ENCODE measurements at places on chromosomes 4 and X.

DNA sequence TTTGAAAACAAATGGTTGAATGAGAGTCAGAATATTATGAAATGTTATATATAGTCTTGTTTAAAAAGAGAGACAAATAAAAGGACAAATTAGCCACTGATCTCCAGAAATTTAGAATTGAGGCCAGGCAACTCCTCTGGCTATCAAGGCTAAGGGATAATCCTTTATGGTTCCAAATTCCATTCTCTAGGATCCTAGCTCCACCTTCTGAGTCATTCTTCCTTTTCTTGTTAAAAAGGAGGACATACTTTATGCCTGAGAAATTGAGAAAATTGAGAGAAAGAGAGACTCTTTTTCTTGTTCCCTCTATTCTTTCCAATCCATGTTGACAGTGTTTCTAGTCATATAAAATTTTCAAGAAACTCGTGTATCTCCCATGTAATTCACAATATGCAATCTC lies 1299.5 kb downstream of the FSTL5 start:
- no peak for DNase-seq

DNA sequence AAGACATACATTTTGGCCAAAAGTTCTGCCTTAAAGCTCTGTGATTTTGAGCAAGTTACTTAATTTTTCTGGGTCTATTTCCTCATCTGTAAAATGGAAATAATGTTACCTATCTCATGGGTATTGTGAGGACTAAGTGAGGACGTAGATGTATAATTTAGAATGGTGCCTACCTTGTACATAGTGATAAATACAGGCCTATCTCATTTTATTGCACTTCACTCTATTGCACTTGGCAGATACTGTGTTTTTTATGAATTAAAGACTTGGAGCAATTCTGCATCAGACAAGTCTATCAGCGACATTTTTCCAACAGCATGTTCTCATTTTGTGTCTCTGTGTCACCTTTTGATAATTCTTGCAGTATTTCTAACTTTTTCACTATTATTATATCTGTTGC lies 50.9 kb upstream of the RAB9B start:
- no peak for DNase-seq

DNA sequence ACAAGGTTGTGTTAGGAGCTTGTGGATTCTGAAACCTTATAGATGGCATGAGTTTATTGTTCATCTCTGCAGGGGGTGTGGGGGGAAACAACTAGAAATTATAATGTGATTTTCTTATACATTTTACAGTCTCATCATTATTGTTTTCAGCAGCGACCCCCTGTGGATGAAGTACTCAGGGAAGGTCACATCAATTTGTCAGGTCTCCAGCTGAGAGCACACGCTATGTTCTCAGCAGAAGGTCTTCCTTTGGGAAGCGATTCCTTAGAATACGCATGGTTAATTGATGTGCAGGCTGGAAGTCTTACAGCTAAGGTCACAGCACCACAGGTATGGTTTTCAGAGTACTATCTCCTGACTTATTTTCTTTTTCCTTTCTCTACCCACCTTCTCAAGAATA lies 72.2 kb downstream of the BLTP1 start:
- no peak for DNase-seq

GRCh38 chr4:151946718-151947117 lies 185.9 kb upstream of the GATB start:
- no peak for DNase-seq

DNA sequence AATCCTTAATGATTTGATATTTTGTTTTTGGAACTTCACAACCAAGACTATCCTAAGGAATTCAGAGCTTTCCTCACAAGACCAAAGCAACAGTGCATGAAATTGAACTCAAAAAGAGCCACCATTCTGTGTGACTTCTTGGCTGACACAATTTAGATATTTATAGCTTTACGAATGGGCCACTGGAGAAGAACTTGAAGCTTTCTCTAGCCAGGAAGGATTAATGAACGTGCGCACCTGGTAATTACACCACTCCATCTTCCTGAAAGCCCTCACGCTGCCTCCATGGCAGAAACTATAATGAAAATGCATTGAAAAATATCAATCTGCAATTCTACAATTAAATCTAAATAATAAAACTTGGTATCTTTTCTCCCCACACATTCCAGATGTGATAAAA lies 1057.8 kb downstream of the DMD start:
- no peak for DNase-seq

DNA sequence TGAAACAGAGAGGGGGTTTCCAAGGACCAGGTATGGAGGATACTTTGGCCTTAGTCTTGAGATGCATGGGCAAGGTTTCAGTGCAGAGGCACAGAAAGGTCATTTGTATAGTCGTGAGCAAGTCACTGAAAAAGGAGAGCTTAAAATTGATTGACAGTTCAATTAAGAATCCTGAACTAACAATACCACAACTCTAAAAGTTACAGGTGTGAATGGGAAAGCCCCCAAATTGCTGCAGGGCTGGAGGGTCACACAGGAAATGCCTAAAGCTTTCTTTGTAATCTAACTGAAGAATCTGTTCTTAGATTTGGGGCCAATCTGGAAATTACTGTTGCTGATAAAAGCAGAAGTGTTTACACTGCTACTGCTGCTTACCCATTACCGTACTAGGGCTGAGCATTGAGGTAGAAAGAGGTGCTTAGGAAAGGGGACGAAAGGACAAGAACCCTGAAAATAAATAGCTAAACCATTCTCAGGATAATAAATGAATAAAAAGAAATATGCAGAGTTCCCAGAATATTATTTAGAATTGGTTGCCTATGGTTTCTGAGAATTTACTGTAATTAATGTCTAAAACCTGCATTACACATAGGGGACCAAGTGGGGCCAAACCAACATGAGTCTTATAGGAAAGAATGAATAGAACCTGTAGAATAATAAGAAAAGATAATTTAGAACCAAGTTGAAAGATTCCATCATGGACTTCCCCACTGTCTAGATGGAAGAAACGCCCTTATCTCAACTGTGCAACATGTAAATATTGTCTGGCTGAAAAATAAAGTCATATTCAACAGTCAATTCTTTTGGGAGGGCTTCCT lies 91.9 kb upstream of the PPP1R2C start:
- no peak for DNase-seq

DNA sequence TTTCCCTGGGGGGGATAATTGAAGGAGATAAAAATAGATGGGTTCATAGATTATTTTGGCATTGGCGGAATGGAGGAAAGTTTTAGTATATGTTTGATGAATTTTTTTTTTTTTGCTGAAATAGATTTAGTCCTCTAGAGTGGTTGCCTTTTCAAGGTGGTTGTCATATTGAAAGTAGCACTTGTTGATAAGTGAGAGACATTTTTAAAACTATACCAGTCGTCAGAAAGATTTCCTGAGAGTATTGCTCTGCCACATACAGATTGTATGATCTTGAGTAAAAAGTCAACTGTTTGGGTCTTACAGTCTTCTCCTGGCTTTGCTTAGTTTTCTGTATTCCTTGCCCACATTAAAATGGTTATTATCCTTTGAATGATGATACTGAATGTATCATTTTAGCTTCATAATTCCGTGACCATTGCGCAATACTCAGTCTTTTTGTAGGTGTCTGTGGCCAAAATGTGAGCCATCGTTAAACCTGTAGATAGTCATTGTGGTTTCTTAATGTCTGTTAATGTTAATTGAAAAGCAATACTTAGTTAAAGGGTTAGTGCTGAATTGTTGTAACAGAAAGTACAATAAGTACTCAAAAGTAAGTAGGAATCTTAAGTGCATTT lies 7.1 kb downstream of the SMARCAD1 start:
- DNase-seq = no peak

GRCh38 chr4:74499986-74500781 lies 55.2 kb downstream of the AREG start:
- DNase-seq = no peak

GRCh38 chr4:57719456-57719855 lies 609.3 kb upstream of the IGFBP7 start:
- no peak for DNase-seq

- no peak for DNase-seq
Measured at GRCh38 chrX:97820170-97820569, 936.5 kb downstream of the RPA4 start.

DNA sequence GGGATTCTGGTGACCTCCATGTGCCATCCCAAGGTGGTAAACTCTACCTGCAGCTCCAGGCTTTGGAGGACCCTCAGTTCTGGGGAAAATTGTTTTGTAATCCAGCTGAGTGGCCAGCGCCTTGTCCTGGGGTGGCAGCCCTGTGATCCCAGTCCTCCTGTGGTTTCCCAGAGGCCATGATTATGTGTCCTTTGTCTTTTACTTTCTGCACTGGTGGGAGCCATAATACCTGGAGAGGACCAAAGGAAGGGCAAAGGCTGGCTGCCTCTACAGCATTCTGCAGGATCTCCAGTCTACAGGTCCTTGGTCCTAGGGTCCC lies 64.0 kb downstream of the NBDY start:
- DNase-seq = no peak

DNA sequence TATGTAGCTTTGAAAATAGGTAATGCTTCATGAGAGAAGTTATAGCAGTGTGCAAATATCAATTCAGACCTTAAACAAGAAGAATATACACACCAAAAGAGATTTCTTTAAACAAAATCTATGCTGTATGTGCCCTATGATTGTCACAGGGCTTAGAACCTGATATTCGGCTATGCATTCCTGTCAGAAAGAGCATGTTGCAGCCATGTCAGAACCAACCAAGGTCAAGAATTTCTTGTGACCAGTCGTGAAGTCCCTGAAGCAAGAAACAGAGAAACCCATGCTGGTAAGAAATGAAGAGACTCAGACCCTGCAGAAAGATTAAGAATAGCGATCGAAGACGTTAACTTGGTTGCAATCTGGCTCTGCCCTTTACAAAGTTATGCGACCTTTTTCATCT lies 210.3 kb upstream of the SPIN4 start:
- DNase-seq = no peak

DNA sequence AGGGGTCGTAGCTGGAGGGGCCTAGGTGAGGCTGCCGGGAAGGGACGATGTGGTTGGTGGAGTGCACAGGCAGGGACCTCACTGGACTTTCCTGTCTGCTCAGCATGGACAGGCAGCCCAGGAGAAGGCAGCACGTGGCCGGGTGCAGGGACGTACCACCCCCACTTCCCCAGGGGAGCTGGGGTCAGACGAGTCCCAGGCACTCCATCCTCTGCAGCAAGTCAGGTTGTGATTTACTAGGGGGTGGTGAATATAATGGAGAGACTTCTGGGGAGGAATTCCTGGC lies 1.5 kb upstream of the CTBP1 start:
- DNase-seq = no peak

DNA sequence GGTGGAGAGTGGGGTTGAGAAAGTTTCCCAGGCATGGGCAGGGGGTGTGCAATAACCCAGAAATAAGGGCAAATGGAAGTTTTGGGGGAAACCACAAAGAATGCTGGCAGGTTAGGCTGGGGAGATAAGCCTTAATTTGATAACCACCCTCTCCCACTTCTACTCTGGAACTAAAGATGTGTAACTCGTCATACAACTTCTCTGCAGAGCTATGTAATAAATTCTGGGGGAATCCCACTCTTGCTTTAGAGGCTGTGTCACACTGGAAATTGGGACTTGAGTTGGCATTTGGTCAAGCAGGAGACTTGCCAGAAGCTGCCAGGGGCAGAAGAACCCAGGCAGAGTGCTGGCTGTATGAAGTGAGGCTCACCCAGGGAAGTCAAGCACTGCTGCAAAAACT lies 170.9 kb upstream of the CPEB2 start:
- no peak for DNase-seq

DNA sequence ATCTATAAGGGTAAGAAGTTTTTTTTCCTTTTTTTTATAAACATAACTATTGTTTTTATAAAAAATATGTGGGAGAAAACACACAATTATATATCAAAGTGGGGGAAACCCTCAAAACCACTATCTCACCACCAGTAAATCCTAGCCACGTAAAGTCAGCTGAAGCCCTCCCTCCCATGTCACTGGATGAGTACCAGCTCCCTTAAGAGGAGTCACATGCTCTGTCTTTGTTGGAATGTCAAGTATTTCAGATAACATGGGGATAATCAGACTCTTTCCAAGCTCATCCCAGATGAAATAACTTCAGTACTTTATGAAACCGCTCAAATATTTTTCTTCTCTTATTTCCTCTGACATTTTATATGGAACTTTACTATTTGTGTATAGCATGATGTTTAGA lies 2.4 kb downstream of the MYOZ2 start:
- no peak for DNase-seq

- no peak for DNase-seq
Measured at GRCh38 chr4:4875147-4875546, 15.7 kb downstream of the MSX1 start.

DNA sequence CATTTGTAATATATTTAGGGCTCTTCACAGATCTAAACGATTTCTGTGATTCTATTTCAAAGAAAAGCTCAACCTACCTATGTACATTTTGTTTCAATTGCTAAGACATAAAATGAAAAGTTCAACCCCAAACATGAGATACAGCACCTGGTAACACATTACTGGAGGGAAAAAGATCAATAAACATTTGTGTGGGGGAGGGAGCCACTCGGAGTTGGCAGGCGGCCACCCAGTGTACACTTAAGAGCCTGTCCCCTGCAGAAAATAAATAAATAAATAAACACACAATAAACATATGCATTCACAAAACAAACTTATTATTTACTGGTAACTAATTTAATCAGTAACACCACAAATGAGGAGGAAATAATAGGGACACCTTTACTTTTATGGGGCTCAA lies 19.3 kb downstream of the PRSS48 start:
- DNase-seq = no peak

GRCh38 chrX:108307132-108308085 lies 130.8 kb downstream of the COL4A6 start:
- DNase-seq = no peak

DNA sequence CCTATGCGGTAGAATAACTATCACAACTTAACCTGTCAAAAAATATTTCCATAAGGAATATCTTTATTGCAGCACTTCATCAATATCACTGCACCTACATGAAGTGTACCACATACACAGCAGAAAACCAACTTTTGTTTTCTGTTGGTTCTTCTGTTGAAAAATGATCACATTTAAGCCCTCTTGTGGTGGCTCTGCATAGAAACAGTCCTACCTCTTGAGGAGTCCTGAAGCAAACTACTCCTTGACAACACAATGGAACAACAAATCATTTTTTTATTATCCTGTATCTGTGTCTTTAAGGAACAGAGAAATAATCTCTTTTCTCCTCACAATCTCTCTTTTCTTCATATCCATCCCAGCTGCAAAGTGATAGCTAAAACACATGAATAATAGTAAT lies 39.8 kb upstream of the ATOH1 start:
- no peak for DNase-seq

- DNase-seq = no peak
Measured at GRCh38 chr4:173530326-173531085, 477 bp upstream of the HAND2 start.

DNA sequence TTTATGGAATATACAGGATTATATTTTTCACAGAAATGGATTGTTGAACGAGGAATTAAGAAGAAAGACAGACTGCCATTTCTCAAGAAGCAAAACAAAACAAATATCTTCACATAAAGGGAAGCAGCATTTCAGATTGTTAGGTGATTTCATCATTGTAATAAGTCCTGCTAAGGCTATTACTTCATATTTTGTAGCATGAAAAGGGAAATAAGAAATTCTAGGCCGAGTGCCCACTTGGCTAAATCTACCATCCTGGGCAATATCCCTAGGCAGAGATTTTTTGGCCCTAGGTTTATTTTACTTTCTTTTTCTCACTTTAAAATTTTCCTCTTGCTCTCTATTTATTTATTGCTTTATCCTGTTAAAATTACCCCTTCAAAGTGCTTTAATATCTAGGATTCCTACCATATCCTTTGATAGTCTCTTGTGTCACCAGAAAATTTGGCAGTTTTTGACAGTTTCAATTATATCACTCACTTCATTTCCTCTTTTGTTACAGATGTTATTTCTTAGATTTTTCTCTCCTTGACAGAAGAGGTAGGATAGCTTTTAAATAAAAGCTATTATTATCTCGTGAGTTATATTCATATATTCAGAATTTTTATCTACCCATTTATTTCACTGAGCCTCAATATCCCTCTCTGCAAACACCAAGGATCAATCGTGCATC lies 142.3 kb downstream of the PDGFC start:
- no peak for DNase-seq

All from amniotic stem cell (primary cell).